Pancreas (tissue), 10 donors: ENCODE measurements at places on chromosomes 4 and X. TPM values are rescaled to one million over a fixed set of nuclear protein-coding genes. Genes with fewer than 3 reads are reported as not detected.

KLHL4 gene
- total RNA-seq = 0.19 TPM

FOXR2 gene
- not detected for total RNA-seq

ACSL4 gene
- 13.0 TPM for total RNA-seq

SUPT20HL2 gene
- total RNA-seq = not detected

CCDC149 gene
- 24.2 TPM for total RNA-seq

FAM47A gene
- total RNA-seq = not detected

NFXL1 gene
- 11.5 TPM for total RNA-seq

- no peak overlapping the region for H3K4me3 ChIP-seq
- H3K27ac ChIP-seq = no peak overlapping the region
- H3K36me3 ChIP-seq = no peaks in the 10 kb centered on the region
- H3K27me3 ChIP-seq = no peaks in the 10 kb centered on the region
- H3K4me1 ChIP-seq = no peaks in the 10 kb centered on the region
Measured at GRCh38 chr4:173924561-173924960, 358.9 kb downstream of the FBXO8 start.

GRCh38 chrX:45769761-45770582, 569.3 kb upstream of the DIPK2B start:
- peak; percentile 63 for DNase-seq
- H3K27ac ChIP-seq = peak overlapping the region; percentile 40
- no peaks in the 10 kb centered on the region for H3K36me3 ChIP-seq
- H3K4me3 ChIP-seq = no peak overlapping the region

- no peaks in the 10 kb centered on the region for H3K36me3 ChIP-seq
- DNase-seq = no peak
Measured at GRCh38 chr4:15912961-15913630, 25.4 kb downstream of the FGFBP1 start.

DNA sequence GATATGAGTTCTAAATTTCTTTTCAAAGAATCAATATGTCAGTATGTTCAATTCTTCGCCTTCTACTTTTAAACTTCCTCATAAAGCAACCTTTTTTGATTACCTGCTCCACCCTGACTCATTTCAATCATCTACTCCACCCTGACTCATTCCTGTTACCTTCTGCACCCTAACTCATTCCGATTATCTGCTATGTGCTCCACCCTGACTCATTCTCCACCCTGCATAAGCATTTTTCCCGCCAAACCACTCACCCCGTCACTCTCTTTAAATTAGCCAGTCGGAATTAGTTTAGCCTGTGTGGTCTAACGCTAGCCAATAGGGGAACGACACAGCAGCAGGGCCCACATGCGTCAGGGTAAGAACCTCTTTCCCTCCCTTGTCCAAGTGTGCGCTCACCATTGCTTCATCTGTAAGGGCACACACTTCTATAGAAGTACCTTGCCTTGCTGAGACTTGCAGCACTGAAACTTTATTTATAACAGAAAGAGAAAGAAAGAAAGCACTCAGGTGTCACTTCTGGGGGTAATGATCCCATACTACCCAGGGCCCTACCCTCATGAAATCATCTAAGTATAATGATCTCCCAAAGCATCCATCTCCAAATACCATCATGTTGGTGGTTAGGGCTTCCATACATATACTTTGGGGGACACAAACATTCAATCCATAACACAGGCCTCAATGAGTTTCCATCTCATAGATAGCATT, 875.2 kb downstream of the RAPGEF2 start:
- H3K4me1 ChIP-seq = no peaks in the 10 kb centered on the region
- DNase-seq = no peak
- H3K27ac ChIP-seq = no peak overlapping the region
- H3K36me3 ChIP-seq = no peaks in the 10 kb centered on the region
- no peaks in the 10 kb centered on the region for H3K27me3 ChIP-seq

DNA sequence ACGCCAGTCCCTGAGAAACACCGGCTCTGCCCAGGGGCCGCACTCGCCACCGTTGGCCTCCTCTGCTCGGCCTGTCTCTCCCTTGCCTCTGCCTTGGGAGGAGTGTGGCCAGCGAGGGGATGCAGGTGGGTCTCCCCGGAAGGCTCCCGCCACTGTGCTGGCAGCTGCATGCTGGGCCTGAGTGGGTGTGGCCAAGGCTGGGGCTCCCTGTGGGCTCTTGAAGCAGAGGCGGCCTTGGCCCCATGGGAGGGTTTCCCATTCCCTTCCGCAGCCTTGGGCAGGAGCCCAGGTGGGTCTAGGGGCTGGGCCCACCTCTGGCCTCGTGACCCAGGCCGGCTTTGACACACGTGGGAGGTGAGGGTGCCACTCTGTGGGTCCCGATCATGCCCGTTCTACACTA, 19.1 kb downstream of the FGFRL1 start:
- DNase-seq = no peak
- no peak overlapping the region for H3K4me3 ChIP-seq
- H3K27me3 ChIP-seq = no peaks in the 10 kb centered on the region
- H3K36me3 ChIP-seq = no peaks in the 10 kb centered on the region
- no peaks in the 10 kb centered on the region for H3K4me1 ChIP-seq

- H3K36me3 ChIP-seq = no peaks in the 10 kb centered on the region
- no peak overlapping the region for H3K27ac ChIP-seq
- H3K4me3 ChIP-seq = no peak overlapping the region
- H3K27me3 ChIP-seq = no peaks in the 10 kb centered on the region
Measured at GRCh38 chr4:42625329-42625728, 31.6 kb downstream of the ATP8A1 start.

DNA sequence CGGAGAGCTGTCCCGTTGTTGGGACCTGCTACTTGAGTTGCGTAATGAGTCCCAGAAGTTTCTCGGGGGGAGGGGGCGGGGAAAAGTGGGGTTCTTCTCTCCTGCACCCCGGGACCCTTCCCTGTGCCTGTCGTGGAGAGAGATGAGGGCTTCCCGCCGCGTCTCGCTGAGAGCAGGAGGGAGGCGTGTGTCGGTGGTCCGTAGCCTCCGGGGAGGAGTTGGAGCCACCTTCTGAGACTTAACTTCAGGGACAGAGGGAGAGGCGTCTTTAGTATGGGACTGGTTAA, 698 bp downstream of the AFF1 start:
- peaks cover 32% of the 10 kb centered on the region for H3K4me1 ChIP-seq
- H3K36me3 ChIP-seq = no peaks in the 10 kb centered on the region

- no peaks in the 10 kb centered on the region for H3K4me1 ChIP-seq
- no peak for DNase-seq
- no peaks in the 10 kb centered on the region for H3K36me3 ChIP-seq
- H3K4me3 ChIP-seq = no peak overlapping the region
- H3K27ac ChIP-seq = no peak overlapping the region
Measured at GRCh38 chrX:118208481-118208880, 91.9 kb upstream of the KLHL13 start.

GRCh38 chr4:155734065-155734464, 24.8 kb upstream of the GUCY1B1 start:
- H3K27me3 ChIP-seq = no peaks in the 10 kb centered on the region
- no peak for DNase-seq
- no peaks in the 10 kb centered on the region for H3K4me1 ChIP-seq
- H3K4me3 ChIP-seq = no peak overlapping the region
- no peak overlapping the region for H3K27ac ChIP-seq

DNA sequence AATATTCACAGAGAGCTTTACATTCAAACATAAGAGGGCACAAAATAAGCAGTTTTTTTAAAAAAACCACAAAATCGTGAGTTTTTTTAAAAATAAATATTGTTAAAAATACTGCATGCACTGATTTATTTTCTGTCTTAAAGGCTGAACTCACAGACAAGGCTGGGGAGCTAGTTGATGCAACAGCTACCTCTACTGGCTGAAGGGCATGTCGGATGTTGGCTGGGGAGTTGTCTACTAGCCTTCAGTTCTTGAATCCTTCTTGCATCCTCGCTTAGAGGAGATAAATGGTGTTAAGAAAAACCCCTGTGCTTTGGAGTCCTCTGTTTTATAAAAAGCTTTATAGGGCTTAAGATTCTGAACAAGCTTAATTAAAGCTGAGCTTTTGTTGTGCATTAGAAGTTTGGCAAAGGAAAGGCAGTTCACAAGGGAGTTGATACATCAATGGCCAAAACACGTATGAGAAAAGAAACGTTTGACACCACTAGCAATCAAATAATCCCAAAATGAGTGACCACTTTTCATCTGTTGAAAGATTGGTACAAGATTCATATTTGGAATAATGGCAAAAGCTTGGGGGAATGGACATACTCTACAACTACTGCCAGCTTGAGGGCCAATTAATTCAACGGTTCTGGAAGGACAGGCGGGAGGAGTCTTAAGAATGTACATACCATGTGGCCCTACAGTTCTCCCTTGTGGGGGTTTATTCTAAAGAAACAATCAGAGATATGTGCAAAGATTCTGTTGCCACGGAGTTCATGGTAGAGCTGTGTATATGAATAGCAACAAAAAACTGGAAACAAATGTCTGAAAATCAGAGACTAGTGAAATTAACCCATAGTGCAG, 94.7 kb downstream of the SEL1L3 start:
- H3K4me1 ChIP-seq = no peaks in the 10 kb centered on the region
- DNase-seq = no peak
- H3K27ac ChIP-seq = no peak overlapping the region
- H3K27me3 ChIP-seq = no peaks in the 10 kb centered on the region
- H3K4me3 ChIP-seq = no peak overlapping the region
- peaks cover 6% of the 10 kb centered on the region for H3K36me3 ChIP-seq

DNA sequence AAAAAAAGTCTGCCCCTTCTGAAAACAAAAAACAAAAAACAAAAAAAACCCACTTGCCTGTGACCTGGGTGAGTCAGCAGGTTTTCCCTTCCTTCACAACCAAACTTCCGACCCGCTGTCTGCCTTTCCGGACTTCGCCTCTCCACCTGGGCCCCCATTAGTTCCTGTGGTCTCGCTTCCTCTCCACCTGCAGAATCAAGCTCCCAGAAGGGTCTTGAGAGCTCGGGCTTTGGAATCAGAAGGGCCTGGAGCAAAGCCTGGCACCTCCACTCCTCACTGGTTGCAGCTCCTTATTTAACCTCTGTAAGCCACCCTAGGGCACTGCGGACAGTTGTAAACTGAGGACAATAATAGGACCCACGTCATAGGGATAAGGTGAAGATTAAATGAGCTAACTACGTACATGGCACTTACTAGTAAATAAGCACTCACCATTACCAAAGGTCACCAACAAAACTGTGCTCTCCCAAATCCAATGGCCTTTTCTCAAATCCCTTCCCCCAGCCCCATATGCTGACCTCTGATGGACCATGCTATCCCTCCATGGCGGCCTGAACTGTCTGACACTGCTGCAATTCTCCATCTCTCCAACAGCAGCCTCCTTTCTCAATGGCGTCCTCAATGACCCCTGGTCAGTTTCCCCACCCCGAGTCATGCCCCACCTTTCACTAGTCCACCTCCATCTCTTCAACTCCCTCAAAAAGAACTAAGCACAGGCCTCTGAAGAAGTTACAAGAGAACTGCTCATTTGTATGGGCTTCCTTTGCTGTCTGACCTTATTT, 64.2 kb downstream of the IRF2 start:
- H3K4me1 ChIP-seq = no peaks in the 10 kb centered on the region
- no peaks in the 10 kb centered on the region for H3K36me3 ChIP-seq
- no peak overlapping the region for H3K27ac ChIP-seq
- H3K4me3 ChIP-seq = no peak overlapping the region
- DNase-seq = no peak

- DNase-seq = no peak
- H3K27ac ChIP-seq = no peak overlapping the region
Measured at GRCh38 chrX:7314425-7314824, 166.5 kb upstream of the PUDP start.

GRCh38 chr4:41935652-41936021, 408 bp downstream of the TMEM33 start:
- H3K4me3 ChIP-seq = peak overlapping the region; percentile 95
- H3K27me3 ChIP-seq = no peaks in the 10 kb centered on the region
- H3K27ac ChIP-seq = peak overlapping the region; percentile 40
- no peaks in the 10 kb centered on the region for H3K36me3 ChIP-seq
- H3K4me1 ChIP-seq = peaks cover 17% of the 10 kb centered on the region

DNA sequence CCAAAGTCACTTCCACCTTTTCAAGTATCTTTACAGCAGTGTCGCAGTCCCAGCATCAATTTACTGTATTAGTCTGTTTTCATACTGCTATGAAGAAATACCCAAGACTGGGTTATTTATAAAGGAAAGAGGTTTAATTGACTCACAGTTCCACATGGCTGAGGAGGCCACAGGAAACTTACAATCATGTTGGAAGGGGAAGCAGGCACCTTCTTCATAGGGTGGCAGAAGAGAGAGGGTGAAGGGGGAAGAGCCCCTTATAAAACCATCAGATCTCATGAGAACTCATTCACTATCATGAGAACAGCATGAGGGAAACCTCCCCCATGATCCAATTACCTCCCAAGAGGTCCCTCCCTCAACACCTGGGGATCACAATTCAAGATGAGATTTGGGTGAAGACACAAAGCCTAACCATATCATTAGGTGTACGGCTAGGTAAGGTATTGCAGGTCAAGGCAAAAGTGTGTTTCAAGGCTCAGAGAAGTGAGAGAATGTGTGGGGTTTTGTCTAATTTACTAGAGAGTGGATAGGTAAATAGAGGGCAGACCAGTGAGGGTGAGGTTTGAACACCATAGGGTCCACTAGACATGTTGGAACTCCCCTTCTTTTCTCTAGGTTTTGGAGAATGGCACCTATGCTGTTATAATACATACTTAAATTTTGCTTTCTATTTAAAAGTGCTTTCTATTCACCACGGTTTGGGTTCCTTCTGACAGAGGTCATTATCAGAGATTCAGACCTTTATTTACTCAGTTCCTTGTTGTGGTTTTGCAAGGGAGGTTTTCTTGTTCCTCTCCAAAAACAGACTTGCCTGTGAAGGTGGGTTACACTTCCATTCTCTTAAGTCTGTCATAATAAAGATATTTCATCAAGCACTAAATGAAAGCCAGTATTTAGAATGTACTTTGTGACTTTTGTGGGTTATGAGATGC, 186.6 kb downstream of the CPEB2 start:
- no peak overlapping the region for H3K4me3 ChIP-seq
- no peak for DNase-seq
- no peak overlapping the region for H3K27ac ChIP-seq
- H3K27me3 ChIP-seq = no peaks in the 10 kb centered on the region

- DNase-seq = no peak
- H3K4me1 ChIP-seq = no peaks in the 10 kb centered on the region
- peaks cover 4% of the 10 kb centered on the region for H3K27me3 ChIP-seq
- no peaks in the 10 kb centered on the region for H3K36me3 ChIP-seq
- no peak overlapping the region for H3K4me3 ChIP-seq
Measured at GRCh38 chrX:6002056-6002455, 226.6 kb downstream of the NLGN4X start.

GRCh38 chrX:124215786-124216185, 116.7 kb upstream of the TEX13D start:
- no peaks in the 10 kb centered on the region for H3K4me1 ChIP-seq
- H3K4me3 ChIP-seq = no peak overlapping the region
- H3K27me3 ChIP-seq = no peaks in the 10 kb centered on the region

- no peaks in the 10 kb centered on the region for H3K27me3 ChIP-seq
- H3K27ac ChIP-seq = peak overlapping the region; percentile 71
- peak overlapping the region; percentile 56 for H3K4me3 ChIP-seq
- peak; percentile 55 for DNase-seq
Measured at GRCh38 chrX:49053223-49054072, 5.4 kb upstream of the CCDC120 start.
